ENCODE measurements at places on chromosomes 12 and 14.
A peak's percentile ranks its signal among the peaks of the same experiment; 100 is the strongest.

DNA sequence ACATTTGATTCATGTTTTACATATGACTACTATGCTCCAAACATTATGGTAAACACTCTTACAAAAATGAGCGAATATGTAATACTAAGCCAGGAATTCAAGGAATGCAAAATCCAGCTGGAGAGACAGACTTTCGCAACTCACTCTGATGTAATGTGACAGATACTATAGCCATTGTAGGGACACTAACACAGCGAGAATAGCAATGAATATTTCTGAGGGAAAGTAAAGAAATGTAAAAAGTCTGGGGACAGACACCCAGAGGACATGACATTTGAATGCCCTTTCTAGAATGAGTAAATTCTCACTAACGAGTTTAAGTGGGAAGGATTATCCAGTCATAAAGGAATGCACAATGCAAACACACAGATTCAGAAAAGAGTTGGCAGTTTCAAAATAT, 121.9 kb downstream of the PIK3C2G start:
- no peak for DNase-seq

DNA sequence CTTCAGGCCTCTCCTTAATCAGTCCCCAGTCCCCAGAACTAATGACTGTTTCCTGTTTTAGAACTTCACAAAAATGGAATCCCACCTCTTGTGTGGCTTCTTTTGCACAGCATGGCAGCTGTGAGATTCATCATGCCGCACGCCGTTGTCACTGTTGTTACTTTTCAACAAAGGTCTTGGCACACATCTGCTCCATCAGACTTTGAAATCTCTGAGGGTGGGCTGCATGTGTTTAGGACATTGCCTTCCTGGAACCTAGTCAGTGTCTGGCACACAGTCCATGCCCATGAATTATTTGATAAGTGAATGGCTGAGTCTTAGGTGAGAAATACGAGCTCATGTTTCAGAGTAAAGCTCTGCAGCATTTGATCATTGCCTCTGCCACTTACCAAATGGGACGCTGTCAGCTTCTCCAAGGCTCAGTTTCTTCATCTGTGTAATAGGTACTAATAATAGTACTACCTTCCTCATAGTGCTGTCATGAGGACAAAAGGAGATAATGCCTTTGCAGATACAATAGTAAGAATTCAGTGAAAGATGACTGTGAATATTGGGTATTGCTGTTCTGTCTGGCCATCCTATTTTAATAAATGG, 90.4 kb downstream of the SRRM4 start:
- DNase-seq, result no peak

GRCh38 chr12:105729181-105729771, 398.8 kb downstream of the C12orf75 start:
- DNase-seq, result no peak

GRCh38 chr14:105925615-105926372, 399.4 kb downstream of the TMEM121 start:
- no peak for DNase-seq

- no peak for DNase-seq
Observed at GRCh38 chr12:21891751-21892217, 49.4 kb downstream of the ABCC9 start.

DNA sequence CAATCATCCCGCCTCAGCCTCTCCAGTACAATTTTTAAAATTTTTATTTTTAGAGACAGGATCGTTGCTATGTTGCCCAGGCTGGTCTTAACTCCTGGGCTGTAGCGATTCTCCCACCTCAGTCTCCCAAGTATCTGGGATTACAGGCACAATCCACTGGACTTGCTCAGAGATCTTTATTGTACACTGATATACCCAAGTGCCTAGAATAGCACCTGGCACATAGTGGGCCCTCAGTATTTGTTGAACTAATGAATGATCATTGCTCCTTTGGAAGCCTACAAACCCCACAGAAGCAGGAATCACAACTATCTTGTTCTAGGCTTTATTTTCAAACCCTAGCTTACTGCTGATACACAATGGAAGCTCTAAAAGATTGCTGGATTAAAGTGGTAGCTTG, 1.9 kb upstream of the PNN start:
- DNase-seq, result no peak

GRCh38 chr14:25095736-25096437, 45.9 kb upstream of the STXBP6 start:
- no peak for DNase-seq

DNA sequence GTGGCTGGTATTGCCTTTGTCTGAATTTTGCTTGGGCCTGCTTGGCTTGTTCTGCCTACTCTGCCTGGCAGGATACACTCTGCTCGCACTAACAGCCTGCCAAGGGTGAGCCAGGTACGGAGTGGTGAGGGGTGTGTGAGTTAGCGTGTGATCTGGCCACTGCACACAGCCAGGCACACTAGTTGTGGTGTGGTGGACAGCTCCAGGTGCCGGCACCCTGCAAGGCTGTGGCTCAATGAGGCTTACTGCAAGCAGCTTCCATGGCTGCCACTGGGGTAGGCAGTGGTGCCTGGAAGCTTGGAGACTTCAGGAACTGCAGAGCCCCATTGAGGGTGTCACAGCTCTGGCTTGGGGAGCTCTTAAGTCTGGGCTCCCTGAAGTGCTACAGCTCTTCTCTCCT, 87.4 kb downstream of the GPHN start:
- no peak for DNase-seq

GRCh38 chr12:93225094-93225493, 152.6 kb upstream of the NUDT4 start:
- no peak for DNase-seq

GRCh38 chr12:21172079-21172478, 41.1 kb downstream of the SLCO1B1 start:
- DNase-seq, result no peak

GRCh38 chr14:74290415-74290814, 12.3 kb downstream of the ABCD4 start:
- no peak for DNase-seq

GRCh38 chr14:89408907-89409700, 7.9 kb downstream of the FOXN3 start:
- DNase-seq, result no peak

- peak; percentile 34 for DNase-seq
Observed at GRCh38 chr14:78455896-78456435, 285.8 kb downstream of the NRXN3 start.

GRCh38 chr12:48004053-48004941, at the start of gene COL2A1:
TSS of gene COL2A1 (minus strand) at chr12:48004476. CDS start at chr12:48004321, 155 bp downstream.
- DNase-seq, result no peak

GRCh38 chr14:33259764-33260163, 321.1 kb downstream of the NPAS3 start:
- DNase-seq, result peak; percentile 38

GRCh38 chr14:31508135-31508534, 20.3 kb upstream of the GPR33 start:
- DNase-seq, result no peak

- no peak for DNase-seq
Observed at GRCh38 chr14:96205059-96205977, 679 bp downstream of the BDKRB2 start.

- DNase-seq, result no peak
Observed at GRCh38 chr12:6836851-6837250, 3.9 kb upstream of the GNB3 start.

DNA sequence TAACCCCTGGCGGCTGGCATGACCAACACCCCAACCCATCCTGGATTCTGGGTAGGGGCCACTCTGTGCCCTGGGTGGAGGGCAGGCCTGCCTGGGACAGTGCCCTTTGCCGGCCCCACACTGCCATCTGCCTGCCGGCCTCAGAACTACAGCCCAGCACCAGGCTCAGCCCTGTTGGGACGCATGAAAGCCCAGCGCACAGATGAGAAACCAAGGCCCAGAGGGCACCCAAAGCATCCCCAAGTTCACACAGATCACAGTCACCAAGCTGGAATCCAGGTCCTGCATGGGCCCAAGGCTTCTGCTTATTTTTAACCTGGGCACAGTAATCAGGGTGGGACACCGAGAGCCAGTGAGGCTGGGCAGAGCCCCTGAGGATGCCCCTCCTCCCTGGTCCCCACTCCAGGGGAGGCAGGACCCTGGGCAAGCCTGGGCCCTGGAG, 26.2 kb downstream of the RFLNA start:
- peak; percentile 80 for DNase-seq

GRCh38 chr12:57604454-57604991, at the start of gene DTX3:
TSS of gene DTX3 (plus strand) at chr12:57604824. CDS start at chr12:57606518, 1,694 bp downstream.
- DNase-seq, result peak; percentile 71

- DNase-seq, result no peak
Observed at GRCh38 chr14:63205044-63205575, 867 bp downstream of the RHOJ start.

- no peak for DNase-seq
Observed at GRCh38 chr14:47189911-47190484, 485.4 kb downstream of the MDGA2 start.

GRCh38 chr14:32524609-32525375, 195.7 kb downstream of the AKAP6 start:
- DNase-seq, result no peak

- no peak for DNase-seq
Observed at GRCh38 chr12:95623554-95624170, 72.4 kb upstream of the USP44 start.

DNA sequence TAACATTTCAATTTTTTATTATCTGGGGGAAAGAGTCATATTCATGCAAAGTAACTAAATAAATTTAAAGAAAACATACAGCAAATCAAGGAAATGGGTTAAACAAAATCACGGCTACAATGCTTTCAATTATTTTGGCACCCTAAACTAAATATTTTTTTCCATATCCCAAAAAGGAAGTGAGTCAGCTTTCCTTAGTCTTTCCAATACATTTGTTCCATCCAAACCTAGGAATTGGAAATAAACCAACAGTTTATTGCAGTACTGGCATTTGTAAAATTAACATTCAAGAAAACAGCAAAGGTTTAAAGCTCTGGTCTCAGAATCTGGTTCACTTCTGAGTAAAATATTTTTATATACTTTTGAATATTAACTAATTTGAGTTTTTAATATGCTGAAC, 89.2 kb downstream of the BCL2L14 start:
- no peak for DNase-seq

DNA sequence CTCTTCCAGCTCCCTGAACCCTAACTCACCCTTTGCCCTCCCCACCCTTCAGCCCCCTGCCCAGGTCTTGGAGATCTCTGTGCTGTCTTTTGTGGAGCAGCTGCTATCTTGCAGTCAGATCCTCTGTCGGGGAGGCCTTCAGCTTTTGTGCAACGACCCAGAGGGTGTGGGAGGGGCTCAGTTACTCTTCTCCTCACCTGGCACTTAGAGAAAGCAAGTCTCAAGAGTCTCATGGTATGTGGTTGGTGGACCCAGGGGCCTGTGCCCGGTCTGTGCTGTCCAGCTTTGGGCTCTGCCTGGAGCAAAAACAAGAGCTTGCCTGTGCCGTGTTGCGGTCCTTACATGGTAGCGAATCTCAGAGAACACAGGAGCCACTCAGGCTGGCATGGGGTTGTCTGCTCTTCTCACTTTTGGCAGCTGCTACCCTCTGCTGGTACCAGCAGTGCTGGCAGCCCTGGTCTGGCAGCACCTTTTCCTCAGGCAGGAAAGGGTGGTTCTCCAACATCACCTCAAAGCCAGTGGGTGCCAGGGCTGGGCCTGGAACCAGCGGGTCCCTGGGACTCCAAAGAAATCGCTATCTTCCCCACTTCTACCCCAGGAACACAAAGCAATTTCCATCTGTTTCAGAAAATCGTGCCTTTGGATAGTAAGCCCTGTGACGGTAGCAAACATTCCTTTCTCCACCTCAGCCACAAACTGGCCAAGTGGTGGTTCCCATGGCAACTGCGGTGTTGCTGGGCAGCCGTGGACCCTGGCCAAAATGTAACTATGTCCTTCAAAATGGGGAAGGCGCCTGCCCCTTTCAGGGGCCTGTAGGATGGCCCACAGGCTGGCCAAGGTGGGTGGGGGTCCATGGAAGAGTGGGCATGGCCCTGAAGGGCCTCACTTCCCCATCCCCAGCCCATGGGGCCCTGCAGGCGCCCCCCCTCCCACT, 90.0 kb downstream of the RIN3 start:
- peak; percentile 65 for DNase-seq

DNA sequence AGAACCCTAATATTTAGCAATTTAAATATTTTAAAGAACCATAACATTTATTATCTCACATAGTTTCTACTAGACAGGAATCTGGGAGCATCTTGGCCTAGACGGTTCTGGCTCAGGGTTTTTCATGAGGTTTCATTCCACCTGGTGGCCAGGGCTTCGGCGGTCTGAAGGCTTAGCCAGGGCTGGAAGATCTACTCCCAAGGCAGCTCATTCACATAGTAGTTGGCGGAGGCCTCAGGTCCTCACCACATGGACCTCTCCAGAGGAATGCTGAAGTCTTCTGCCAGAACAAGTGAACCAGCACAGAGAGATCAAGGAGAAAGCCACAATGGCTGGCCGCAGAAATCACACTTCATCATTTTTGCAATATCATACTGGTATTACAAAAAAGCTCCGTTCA, 68.2 kb downstream of the SINHCAF start:
- no peak for DNase-seq

GRCh38 chr14:20714593-20715250, 26.2 kb downstream of the ANG start:
- DNase-seq, result no peak

- no peak for DNase-seq
Observed at GRCh38 chr12:42483521-42483790, 106.1 kb downstream of the PRICKLE1 start.

- DNase-seq, result no peak
Observed at GRCh38 chr12:121538699-121539061, 42.1 kb downstream of the KDM2B start.

GRCh38 chr14:77151245-77151644, 9.7 kb upstream of the ZDHHC22 start:
- DNase-seq, result no peak

DNA sequence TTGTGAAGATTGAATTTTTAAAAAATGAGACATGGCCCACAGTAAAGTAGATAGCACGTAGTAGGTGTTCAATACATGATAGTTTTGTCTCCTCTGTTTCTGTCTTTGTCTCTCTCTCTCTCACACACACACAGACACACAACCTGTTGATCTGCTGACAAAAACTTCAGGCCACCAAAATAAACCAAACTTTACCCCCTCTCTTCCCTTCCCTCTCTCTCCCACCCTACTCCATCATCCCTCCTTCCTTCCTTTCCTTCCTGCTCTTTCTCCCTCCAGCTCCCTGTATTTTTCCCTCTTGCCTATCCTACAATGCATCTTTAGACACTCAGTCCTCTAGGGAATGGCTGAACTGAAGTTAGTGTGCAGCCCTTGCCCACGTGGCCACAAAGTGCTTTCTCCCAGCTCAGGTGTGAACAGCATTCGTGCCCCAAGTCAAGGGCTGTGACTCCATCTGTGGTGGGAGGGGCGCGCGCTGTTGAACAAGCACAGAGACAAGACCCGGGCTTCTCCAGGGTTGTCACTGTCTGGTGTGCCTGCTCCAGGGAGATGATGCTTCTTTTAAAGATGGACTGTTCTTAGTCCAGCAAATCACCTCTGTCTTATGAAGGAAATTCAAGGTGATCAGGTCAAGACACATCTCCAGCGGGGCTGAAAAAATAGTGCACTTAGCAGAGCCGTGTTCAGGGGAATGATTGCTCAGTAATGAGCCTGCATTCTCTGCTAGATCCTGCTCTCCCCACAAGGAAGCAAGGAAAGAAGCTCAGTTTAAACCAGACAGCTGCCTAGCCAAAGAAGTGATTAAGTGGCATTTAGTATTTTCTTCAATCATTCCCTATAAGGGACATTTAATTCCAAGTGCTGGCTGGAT, 75.3 kb downstream of the WSCD2 start:
- no peak for DNase-seq

- DNase-seq, result no peak
Observed at GRCh38 chr12:50018968-50019367, 6.3 kb downstream of the RACGAP1 start.

All from posterior cingulate gyrus (tissue), 11 donors.